Activated CD4-positive, alpha-beta memory T cell treated with anti-CD3 and anti-CD28 coated beads, Interleukin-2, amount 10 ng/mL, durations not matched to agents 7 days and 5 days (primary cell): ENCODE measurements at places on chromosomes 3 and 15.

GRCh38 chr15:64070965-64071851, 22.4 kb downstream of the CIAO2A start:
- DNase-seq: no peak
- H3K4me3 ChIP-seq: no peak overlapping the region
- peaks cover 28% of the 10 kb centered on the region for H3K36me3 ChIP-seq
- H3K4me1 ChIP-seq: peaks cover 18% of the 10 kb centered on the region

DNA sequence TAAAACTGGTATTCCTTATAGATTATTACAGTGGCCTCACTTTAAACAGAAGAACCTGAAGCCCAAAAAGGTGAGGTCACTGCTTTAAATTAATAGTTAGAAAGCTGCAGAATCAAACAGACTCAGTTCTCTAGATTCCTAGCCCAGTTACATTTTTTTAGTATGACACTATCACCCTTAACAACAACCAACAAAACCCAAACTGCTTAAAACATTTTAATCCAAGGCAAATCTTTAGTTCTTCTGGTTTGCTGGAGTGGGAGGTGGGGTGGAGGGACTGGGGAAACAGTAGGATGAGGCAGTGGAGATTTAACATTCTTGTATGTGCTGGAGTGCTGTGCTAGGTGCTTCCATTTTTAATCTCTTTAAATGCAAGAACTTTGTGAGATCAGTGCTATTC, 631.6 kb upstream of the KCNMB2 start:
- DNase-seq: no peak
- H3K27me3 ChIP-seq: no peaks in the 10 kb centered on the region
- H3K36me3 ChIP-seq: no peaks in the 10 kb centered on the region

GRCh38 chr3:170359178-170359704, 1.7 kb downstream of the SKIL start:
- H3K27me3 ChIP-seq: no peaks in the 10 kb centered on the region
- DNase-seq: no peak
- H3K27ac ChIP-seq: no peak overlapping the region
- peaks cover 35% of the 10 kb centered on the region for H3K36me3 ChIP-seq
- peaks cover 35% of the 10 kb centered on the region for H3K4me1 ChIP-seq

- no peaks in the 10 kb centered on the region for H3K36me3 ChIP-seq
- no peaks in the 10 kb centered on the region for H3K27me3 ChIP-seq
Observed at GRCh38 chr3:83902787-83903533, 1055.8 kb upstream of the CADM2 start.

GRCh38 chr3:63684081-63684480, 31.6 kb downstream of the SNTN start:
- H3K4me3 ChIP-seq: no peak overlapping the region
- H3K27ac ChIP-seq: no peak overlapping the region
- no peaks in the 10 kb centered on the region for H3K36me3 ChIP-seq
- no peaks in the 10 kb centered on the region for H3K4me1 ChIP-seq

DNA sequence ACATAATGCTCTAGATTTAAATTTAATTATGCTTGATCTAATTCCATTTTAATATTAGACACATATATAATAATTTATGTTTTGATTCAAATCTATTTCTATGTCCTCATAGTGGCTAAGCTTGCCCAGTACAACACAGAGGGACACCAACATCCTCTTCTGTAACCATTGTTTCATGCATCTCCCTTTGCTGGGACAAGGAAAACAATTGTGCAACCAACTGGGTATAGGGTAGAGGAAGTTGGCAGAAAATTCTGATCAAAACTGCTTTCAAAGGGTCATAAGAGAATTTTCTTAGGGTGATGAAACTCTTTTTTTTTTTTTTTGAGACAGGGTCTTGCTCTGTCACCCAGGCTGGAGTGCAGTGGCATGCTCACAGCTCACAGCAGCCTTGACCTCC, 121.4 kb upstream of the SGO1 start:
- H3K4me3 ChIP-seq: no peak overlapping the region
- H3K36me3 ChIP-seq: no peaks in the 10 kb centered on the region
- no peak for DNase-seq
- no peak overlapping the region for H3K27ac ChIP-seq
- H3K27me3 ChIP-seq: no peaks in the 10 kb centered on the region
- H3K4me1 ChIP-seq: no peaks in the 10 kb centered on the region

DNA sequence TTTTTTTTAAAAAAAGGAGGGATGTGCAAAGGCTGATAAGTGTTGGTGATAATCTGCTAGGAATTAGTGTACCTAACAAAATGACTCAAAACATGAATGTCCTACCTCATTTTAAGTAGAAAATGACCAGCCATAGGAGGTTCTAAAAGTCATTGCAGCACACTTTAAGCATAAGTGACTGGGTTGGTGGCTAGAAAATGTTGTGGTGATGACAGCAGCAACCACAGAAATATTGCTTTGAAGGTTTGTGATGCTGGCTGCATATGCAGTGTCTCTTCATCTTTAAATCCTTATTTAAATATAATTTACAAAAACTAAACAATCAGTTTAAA, 55.2 kb downstream of the CMSS1 start:
- no peaks in the 10 kb centered on the region for H3K36me3 ChIP-seq
- peaks cover 49% of the 10 kb centered on the region for H3K4me1 ChIP-seq
- H3K27ac ChIP-seq: peak overlapping the region; percentile 27
- H3K27me3 ChIP-seq: peaks cover 16% of the 10 kb centered on the region

DNA sequence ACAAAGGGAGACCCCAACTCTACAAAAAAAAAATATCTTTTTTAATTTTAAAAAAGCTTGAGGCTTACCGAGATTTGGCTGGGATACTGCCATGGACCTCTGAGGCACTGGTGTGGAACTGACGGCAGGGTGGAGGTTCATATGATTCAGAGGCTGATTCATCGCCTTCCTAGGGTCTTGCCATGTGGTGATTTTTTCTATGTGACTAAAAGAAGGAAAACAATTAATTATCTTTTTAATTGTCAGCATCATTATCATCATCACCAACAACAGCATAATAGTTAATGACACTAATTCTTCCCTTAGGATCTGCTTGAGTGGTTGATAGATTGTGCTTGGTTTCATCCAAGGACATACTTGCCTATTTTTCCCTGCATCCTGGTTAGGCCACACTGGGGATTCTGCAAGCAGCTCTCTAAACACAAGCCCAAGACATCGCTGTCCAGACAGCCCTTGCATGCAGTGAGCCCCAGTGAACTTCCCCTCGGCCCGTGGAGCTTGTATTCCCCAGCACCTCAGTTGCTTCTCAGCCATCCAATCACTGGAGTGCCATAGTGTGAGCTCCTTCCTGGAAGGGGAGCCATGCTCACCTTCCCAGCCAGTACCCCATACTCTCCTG, 84.9 kb downstream of the WWTR1 start:
- H3K4me1 ChIP-seq: peaks cover 31% of the 10 kb centered on the region
- no peak overlapping the region for H3K4me3 ChIP-seq
- peaks cover under 1% of the 10 kb centered on the region for H3K27me3 ChIP-seq
- DNase-seq: no peak
- H3K36me3 ChIP-seq: no peaks in the 10 kb centered on the region

GRCh38 chr15:88393719-88394519, 73.3 kb downstream of the MRPL46 start:
- no peak overlapping the region for H3K27ac ChIP-seq
- H3K27me3 ChIP-seq: peaks cover 9% of the 10 kb centered on the region
- H3K4me3 ChIP-seq: no peak overlapping the region

GRCh38 chr3:2099779-2100191, 1.1 kb downstream of the CNTN4 start:
- no peak overlapping the region for H3K27ac ChIP-seq
- H3K27me3 ChIP-seq: peaks cover 41% of the 10 kb centered on the region
- peaks cover 2% of the 10 kb centered on the region for H3K4me1 ChIP-seq
- H3K4me3 ChIP-seq: no peak overlapping the region

DNA sequence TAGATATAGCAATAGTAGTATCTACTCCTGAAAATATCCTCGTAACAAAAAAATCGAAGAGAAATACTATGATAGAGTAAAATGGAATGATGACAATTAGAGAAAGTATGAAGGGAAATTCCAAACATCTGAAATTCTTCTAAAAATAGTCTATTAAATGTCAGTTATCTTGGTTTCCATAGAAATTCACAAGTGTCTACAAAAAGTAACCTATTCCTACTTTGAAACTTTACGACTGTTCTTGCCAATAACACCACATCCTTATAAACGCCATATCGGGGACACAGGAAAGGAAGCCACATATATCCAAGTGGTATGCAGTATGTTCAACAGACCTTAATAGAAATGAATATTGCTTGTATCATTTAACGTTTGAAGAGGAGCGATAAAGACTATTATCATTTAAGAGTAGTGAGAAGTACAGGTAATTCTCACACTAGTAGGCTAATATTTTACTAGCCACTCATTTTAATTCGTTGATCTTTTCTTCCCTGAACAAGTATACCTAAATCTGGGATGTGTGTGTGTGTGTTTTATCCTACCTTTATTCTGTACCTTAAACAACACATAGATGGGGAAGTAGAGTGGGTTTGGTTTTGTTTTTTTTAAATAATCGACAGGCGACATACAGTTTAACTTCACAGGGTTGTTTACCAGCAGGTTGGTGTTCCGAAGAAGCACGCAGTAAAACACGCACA, 1.2 kb downstream of the GPR176 start:
- H3K36me3 ChIP-seq: peaks cover 7% of the 10 kb centered on the region
- H3K4me3 ChIP-seq: no peak overlapping the region
- DNase-seq: no peak
- H3K27ac ChIP-seq: no peak overlapping the region

- no peak overlapping the region for H3K27ac ChIP-seq
- DNase-seq: no peak
- H3K27me3 ChIP-seq: peaks cover 55% of the 10 kb centered on the region
- H3K4me3 ChIP-seq: no peak overlapping the region
Observed at GRCh38 chr3:186082150-186082549, 26.7 kb downstream of the ETV5 start.
